Activated CD4-positive, alpha-beta T cell treated with anti-CD3 and anti-CD28 coated beads, Interleukin-2, amount 50 U/mL, for 48 hours (primary cell): ENCODE measurements at places on chromosomes 5 and 9.

- no peak for DNase-seq
Measured at GRCh38 chr5:2767089-2767488, 15.6 kb upstream of the IRX2 start.

DNA sequence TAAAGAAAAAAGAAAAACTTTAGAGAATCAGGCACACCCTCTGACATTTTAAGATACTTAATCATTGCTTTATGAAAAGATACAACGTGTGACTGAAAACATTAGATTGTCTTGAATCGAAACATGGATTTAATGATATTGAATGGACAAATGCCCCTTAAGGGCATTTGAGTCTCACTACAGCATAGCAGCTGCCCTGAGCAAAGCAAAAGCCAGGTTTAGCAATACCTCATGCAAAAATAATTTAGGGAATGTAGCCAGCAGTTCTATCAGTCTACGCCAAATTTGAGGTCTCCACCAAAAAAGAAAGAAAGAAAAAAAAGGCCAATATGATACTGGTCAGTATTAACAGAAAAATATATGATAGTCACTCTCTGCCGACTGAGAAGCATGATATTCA, 56.6 kb upstream of the LMNB1 start:
- no peak for DNase-seq

GRCh38 chr9:121138973-121139372, 62.7 kb downstream of the RAB14 start:
- no peak for DNase-seq

- no peak for DNase-seq
Measured at GRCh38 chr9:83509402-83509801, 28.8 kb downstream of the FRMD3 start.

GRCh38 chr9:114532561-114533237, 27.4 kb upstream of the WHRN start:
- no peak for DNase-seq

GRCh38 chr5:133226186-133226585, 174.4 kb downstream of the HSPA4 start:
- DNase-seq = no peak

DNA sequence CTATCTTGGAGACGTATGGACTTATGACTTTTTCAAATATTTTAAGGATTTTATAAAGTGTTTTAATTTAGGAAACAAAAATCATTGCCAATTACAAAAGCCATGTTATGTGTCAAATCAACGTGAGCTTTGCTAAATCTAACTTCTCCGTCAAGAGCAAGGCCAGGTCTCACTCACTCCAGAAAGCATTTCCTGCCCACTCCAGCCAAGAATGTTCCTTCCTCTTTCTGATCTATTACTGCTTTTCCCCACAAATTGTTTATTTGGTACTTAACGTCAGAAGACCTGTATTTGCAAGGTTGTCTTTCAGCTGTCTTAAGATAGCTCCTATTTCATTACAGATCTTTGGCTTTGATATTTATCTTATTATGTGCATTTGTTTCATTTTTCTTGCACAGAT, 193.5 kb upstream of the HAPLN1 start:
- no peak for DNase-seq

- DNase-seq = no peak
Measured at GRCh38 chr5:9462109-9462508, 83.8 kb downstream of the SEMA5A start.

DNA sequence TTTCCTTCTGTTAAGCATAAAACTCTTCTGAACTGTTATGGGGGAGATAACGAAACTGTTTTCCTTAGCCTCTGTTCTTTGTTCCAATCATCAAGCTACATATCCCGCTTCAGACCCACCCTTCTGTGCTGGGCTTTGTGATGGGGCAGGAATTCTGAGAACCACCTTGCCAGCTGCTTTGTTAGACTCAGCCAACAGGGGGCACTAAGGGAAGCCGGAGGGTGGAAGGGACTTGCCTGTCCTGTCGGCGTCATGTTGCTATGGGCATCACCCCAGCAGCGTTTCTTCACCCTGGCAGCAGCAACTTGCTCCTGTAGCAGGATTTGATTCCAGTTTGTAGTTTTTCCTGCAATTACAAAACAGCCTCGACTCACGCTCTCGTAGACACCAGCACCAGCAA, 169.1 kb downstream of the CAAP1 start:
- DNase-seq = peak; percentile 18

DNA sequence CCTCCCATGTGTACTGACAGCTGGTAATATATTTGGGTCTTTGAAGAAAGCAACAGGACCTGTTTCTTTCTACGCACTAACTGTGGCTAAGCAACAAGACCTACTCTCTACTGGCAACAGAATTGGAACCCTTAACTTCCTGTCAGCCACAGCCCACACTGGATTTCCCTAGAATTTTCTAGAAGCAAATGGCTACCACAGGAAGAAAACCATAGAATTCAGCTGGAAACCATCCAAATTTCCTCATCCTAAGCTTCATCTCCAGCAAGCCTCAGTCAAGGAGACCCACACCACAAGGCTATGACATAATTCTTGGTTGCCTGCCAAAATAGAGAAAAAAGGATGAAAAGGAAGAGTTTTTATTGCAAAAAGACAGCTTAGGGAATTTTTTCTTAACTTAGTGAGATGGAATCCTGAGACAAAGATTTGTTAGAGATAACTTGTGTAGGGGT, 171.8 kb upstream of the TNC start:
- no peak for DNase-seq

GRCh38 chr5:122112063-122112462, 17.3 kb upstream of the ZNF474 start:
- DNase-seq = no peak

DNA sequence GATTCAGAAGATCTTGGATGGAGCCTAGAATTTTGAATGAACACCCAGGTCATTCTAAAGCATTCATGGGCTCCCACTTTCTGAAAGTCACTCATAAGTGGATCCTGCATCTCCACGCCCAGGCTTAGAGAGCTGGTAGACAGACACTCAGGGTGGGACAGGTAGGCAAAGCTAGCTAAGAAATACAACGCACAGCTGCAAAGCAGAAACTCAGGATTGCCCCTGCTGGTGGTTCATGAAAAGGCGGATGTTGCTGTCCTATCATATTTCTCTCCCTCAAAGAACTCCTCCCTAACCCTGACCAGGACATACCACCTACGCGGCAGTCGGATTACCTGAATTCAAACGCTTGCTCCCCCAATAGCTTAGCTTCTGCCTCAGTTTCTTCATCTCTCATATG, 226.5 kb downstream of the GLIS3 start:
- no peak for DNase-seq

GRCh38 chr5:80987078-80987766, 27.1 kb downstream of the RASGRF2 start:
- DNase-seq = no peak

DNA sequence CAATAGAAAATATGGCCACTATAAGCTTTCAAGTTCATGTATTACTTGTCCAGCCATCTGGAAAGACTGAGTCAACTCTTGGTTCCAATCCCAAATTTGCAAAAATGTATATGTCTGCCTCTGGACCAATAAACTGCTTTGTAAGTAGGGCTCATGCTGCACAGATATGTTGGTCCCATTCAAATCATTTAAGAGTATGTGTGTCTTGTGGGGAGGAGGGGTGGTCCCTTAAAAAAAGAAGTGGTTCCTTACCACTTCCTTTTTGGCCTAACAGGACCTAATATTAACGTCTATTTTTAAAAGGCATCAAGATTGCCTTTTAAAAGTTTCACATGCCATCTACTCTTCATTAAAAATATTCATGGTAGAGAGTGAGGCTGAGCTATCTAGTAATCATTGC, 214.9 kb downstream of the KCTD16 start:
- DNase-seq = no peak

DNA sequence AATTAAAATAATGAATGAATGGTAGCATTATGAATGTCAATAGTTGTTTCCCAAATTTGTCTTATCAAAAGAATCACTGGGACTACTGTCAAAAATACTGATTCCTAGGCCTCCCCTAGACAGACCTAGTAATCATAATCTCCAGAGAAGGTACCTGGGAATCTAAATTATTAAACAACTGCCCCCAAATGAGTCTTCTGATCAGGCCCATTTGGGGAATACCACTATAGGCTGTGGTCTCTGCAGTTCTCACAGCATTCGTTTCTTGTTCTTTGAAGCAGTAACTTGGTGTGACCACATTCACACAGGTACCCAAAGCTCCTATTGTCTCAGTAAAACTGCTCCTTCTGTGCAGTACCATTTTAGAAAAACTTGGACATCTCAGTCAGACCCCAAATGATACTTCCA, 230.9 kb downstream of the PIK3R1 start:
- no peak for DNase-seq

DNA sequence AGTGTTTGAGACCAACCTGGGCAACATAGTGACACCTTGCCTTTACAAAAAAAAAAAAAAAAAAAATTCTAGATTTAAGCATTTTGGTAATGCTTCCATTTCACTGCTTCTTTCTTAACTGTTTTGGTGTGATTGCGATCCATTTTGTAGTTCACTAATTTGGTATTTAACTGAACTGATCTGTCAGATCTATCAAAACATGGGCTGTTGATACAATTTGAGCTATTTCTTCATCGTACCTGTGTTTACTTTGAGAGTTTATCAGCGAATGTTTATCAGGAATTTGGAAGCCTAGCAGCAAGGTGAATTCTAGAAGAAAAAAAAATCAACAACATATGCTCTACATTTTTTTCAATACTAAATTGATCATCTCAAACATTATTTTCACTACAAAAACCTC, 864.9 kb upstream of the WWC1 start:
- no peak for DNase-seq

- no peak for DNase-seq
Measured at GRCh38 chr5:169909945-169910344, 70.3 kb downstream of the INSYN2B start.

- DNase-seq = no peak
Measured at GRCh38 chr9:87516222-87516925, 18.7 kb downstream of the DAPK1 start.

- no peak for DNase-seq
Measured at GRCh38 chr5:116442931-116443551, 131.6 kb downstream of the SEMA6A start.

GRCh38 chr5:151961557-151961956, 36.9 kb upstream of the GLRA1 start:
- DNase-seq = no peak
